ENCODE measurements at places on chromosomes 7 and 10.

GRCh38 chr10:56633876-56634452 lies 272.9 kb upstream of the ZWINT start:
- DNase-seq = no peak

- no peak for DNase-seq
Observed at GRCh38 chr7:136131304-136131630, 154.1 kb upstream of the MTPN start.

GRCh38 chr7:141697211-141697871 lies 4.6 kb downstream of the DENND11 start:
- no peak for DNase-seq

- DNase-seq = no peak
Observed at GRCh38 chr10:132488231-132488821, 49.3 kb upstream of the INPP5A start.

DNA sequence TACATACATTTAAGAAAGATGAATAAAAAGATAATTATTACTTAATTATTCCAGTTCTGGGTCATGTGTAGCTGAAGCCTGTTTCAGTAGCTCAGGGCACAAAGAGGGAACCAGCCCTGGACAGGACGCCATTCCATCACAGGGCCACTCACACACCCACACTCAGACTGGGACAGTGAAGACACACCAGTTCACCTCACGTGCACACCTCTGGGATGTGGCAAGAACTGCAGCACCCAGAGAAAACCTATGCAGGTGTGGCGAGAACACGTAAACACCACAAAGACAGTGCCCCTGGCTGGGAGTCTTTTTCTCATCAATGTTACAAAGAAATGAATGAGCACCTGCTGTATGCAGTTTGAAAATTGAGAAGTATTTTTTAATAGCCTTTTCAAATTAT lies 1.6 kb upstream of the IDI1 start:
- peak; percentile 54 for DNase-seq

- DNase-seq = peak; percentile 38
Observed at GRCh38 chr10:124648738-124649137, 95.4 kb downstream of the FAM53B start.

- no peak for DNase-seq
Observed at GRCh38 chr7:8042796-8043535, 74.4 kb downstream of the GLCCI1 start.

DNA sequence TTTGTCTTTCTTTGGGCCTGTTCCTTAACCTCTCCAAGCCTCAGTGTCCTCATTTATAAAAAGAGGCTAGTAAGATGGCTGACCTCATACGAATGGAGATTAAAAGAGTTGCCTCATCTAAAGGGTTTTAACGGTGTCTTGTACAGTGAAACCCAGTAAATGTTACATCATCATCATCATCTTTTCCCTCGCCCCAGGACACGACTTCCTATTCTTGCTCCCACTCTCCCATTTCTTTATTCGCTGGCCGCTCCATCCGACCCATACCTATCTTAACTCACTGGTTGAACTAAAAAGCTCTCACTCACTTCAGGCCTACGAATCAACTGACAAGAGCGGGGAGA lies 554 bp downstream of the FRA10AC1 start:
- DNase-seq = no peak

GRCh38 chr7:81138870-81139269 lies 220.0 kb upstream of the SEMA3C start:
- DNase-seq = no peak

GRCh38 chr10:79593377-79593776 lies 17.4 kb upstream of the SFTPA1 start:
- DNase-seq = no peak

- DNase-seq = no peak
Observed at GRCh38 chr10:83538047-83538446, 601.3 kb upstream of the GHITM start.

- no peak for DNase-seq
Observed at GRCh38 chr7:10222976-10223375, 750.7 kb upstream of the PHF14 start.

GRCh38 chr7:24899905-24900304 lies 80.1 kb downstream of the OSBPL3 start:
- no peak for DNase-seq

- no peak for DNase-seq
Observed at GRCh38 chr10:127063762-127064161, 132.6 kb downstream of the INSYN2A start.

DNA sequence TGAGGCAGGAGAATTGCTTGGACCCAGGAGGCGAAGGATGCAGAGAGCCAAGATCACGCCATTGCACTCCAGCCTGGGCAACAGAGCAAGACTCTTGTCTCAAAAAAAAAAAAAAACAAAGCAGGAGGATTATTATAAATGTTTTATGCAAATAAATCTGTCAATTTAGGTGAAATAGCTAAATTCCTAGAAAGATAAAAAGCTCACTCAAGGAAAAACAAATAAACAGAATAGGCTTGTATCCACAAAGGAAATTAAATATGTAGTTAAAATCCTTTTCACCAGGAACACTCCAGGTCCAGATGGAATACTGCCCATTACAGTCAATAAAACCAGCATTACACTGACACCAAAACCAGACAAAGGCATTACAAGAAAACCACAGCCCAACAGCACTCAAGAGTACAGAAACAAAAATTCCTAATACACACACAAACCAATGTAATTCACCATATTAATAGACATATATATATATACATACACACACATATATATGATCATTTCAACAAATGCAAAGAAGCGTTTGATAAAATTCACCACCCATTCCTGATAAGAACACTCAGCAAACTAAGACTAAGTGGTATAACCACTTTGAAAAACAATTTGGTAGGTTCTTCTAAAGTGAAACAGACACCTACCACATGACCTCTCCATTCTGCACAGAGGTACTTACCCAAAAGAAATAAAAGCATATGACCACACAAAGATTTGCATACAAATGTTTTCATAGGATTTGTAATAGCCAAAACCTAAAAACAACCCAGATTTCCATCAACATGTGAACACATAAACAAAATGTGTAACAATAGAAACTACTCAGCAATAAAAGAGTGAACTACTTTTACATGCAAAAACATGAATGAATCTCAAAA lies 38.8 kb downstream of the ABI1 start:
- no peak for DNase-seq

Measured in stimulated activated naive CD8-positive, alpha-beta T cell treated with anti-CD3 and anti-CD28 coated beads, Interleukin-15, amount 100 ng/mL, for 72 hours (primary cell).